Suppressor macrophage treated with lipopolysaccharide for 1 hour (primary cell): ENCODE measurements at places on chromosomes 11 and 22.

GRCh38 chr11:125072218-125072960 is 9.3 kb downstream of the SLC37A2 start:
- DNase-seq: peak; percentile 83

DNA sequence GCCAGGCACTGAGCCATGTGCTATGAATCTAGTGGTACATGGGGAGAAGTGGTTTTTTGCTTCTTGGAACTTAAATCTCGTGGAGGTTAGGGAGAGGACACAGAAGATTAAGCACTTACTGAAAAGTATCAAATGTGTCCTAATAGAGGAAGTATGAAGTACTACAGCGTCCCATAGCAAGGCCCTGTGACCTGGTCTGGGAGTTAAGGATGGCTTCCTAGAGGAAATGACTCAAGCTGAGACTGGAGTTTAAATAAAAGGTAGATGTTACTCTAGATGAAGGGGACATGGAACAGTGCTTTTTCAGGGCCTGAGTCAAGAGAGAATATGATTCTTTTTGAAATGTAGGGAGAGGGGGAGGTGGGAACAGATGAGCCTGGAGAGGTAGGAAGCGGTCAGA is 202.9 kb downstream of the GRIK4 start:
- DNase-seq: no peak

GRCh38 chr22:24593836-24594568 is 1.1 kb upstream of the LRRC75B start:
- no peak for DNase-seq

DNA sequence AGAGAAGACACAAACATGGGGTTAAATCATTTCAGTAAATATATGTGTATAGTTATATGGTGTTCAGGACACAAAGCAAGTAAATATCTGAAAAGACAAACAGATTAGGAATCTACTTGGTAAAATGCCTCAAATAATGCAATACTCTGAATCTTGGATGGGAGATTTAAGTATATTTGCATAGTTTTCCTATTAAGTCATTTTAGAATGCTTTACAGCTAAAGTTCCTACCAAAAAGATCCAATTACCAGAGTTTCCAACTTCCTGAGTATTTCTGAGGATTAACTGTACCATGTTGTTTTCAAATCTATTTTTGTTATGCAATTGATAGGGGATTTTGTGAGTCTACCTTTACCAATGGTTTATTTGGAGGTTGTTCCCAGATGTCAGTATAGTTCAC is 424.4 kb upstream of the CCDC179 start:
- no peak for DNase-seq

GRCh38 chr11:3163241-3163981 is 1.7 kb downstream of the OSBPL5 start:
- DNase-seq: no peak
